ENCODE measurements at places on chromosomes 16 and 17.

DNA sequence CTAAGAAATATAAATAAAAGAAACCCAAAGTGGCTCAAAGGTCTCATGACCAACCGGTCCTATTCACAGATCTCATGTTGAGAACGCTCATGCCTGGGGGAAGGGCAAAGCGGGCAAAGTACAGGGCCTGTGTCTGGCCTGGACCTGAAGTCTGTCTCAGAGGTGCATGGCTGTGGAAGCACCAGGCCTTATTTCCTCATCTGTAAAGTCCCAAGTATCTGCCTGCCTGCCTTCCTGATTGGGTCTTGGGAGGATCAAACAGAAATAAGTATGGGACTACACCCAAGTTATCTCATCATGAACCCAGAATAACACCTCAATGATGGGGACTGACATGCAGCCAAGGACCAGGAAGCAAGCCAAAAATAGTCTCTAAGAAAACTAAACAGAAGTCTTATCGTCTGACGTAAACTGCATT lies 14.2 kb downstream of the AXIN2 start:
- DNase-seq = no peak

GRCh38 chr16:15948532-15949209 lies 745 bp upstream of the ABCC1 start:
- DNase-seq = no peak

GRCh38 chr16:78990309-78990701 lies 610.2 kb downstream of the MAF start:
- no peak for DNase-seq

- DNase-seq = no peak
Measured at GRCh38 chr17:64273006-64273405, 9.9 kb upstream of the TEX2 start.

DNA sequence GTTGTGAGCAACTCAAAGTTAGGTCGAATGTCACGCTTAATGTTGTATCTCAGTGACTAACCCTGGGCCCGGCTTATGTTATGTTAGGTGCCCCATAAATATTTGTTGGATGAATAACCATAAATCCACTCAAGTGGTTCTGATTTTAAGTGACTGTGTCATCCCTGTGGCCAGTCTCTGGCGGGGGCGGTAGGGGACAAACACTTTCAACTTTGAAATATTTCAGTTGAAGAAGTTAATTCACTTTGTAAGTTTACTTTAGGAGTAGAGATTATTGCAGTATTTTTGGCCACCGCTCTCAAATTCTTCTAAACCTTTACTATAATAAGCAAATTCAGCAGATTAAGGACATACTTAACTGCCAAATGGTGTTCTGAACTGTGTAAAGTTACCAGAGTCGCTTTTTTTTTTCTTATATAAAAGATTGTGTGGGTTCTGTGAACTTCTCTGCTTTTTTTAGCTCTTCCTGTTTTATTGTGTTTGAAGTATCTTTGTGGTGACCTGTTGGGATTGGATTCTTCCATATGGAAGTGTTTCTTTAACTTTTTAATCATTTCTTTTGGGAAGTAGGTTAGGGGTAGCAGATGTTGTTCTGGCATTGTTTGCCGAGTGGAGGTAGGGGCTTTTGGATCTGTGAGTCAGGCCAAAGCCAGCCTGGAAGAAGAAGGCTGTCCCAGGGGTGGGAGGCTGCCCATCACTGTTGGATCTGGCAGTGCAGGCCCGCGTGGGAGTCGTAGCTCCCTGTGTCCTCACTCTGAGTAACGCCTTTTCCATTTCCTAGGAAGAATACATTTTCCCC lies 61.4 kb upstream of the TBX2 start:
- DNase-seq = no peak

GRCh38 chr16:2689968-2690801 lies 7.9 kb downstream of the KCTD5 start:
- DNase-seq = no peak
